ENCODE measurements at places on chromosomes 6 and 20. TPM values are rescaled to one million over a fixed set of nuclear protein-coding genes. Genes with fewer than 3 reads are reported as not detected.

DNA sequence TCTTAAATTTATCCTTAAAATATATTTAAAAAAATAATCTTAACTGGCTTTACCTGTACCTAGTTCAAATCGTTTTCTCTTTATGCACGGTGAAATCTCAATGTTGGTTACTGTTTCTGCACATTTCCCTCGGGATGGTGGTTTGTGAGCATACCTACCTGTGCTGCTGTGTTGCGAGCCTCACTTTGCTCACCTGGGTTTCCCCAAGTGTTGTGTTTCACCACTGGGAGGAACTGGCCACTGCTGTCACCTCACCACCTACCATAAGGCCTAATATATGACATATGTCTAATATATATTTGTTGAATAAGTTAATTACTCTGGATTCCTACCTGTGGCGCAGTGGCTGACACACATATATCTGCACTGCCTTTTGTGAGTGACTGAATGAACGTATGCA lies 493.5 kb upstream of the FLRT3 start:
- DNase-seq, result no peak

DNA sequence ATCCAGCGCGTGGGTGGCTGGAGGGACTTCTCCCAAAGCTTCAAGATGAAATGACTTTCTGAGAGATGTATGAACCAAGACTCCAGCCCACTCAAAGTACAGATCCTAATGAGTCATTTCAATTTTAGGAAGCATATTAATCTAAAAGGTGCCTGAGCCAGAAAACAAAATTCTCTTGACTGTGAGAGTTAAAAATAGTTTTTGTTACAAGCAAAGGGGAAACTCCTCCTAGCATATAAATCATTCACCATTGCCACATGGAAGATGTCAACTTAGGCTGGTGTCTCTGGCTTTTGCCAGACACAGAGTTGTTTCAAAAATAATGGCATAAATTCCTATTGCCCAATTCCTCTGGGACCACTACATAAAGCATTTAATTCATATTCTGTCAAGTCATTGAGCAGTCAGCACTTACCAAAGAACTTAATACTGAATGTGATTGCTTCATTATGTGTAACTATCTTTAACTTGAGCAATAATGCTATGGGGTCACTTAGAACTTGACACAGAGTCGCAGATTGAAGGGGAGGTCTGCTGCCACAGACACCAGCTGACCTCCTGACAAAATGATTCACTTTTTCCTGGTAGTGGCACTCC lies 280.6 kb downstream of the SLC35F1 start:
- DNase-seq, result no peak

DNA sequence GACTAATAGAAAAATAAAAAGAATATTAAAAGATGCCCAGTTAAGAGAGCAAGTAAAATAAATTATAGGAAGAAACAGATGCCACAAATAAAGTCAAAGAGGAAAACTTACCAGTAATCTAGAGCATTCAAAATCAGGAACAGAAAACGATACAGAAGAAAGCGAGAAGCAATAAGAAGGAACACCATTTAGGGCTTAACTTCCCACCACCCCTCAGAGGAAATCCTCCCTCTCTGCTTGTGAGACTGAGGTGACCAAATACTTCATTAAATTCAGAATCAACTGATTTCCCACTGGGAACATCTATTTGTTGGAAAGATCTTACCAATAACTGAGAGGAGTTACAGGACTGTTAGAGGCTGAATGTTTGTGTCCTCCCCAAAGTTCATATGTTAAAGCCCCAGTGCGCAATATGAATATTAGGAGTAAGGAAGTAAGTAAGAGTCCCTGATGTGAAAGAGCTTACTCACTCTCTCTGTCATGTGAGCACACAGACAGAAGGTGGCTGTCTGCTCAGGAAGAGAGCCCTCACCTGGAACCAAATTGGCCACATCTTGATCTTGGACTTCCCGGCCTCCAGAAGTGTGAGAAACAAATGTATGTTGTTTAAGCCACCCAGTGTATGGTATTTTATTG lies 19.5 kb downstream of the KATNA1 start:
- DNase-seq, result no peak

Gene COL21A1
- polyA plus RNA-seq, result 1.0 TPM

All from brain (organoid and tissue), 16 donors.